Ammon's horn (tissue), 1 donor: ENCODE measurements at places on chromosomes 6 and 20.

DNA sequence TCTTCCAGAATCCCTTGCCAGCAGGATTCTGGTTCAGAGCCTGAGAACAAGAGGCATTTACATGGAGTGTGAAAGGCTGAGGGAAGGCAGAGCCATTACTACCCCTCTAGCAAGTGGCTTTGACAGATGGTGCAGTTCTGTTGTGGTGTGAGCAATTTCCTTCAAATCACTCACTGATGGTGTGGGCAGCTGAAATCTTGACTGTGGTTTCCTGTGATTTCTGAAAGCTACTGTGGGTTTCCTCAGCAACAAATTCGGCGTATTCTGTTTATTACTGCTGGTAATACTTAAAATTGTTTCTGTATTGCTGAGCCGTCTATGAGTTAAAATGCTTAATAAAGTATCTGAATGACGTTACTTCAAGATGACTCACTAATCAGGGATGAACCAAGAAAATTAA lies 181.5 kb upstream of the TCF21 start:
- DNase-seq, result peak; percentile 40

- no peak for DNase-seq
These were observed 110.0 kb downstream of the DHX35 start for GRCh38 chr20:39072132-39072531.

DNA sequence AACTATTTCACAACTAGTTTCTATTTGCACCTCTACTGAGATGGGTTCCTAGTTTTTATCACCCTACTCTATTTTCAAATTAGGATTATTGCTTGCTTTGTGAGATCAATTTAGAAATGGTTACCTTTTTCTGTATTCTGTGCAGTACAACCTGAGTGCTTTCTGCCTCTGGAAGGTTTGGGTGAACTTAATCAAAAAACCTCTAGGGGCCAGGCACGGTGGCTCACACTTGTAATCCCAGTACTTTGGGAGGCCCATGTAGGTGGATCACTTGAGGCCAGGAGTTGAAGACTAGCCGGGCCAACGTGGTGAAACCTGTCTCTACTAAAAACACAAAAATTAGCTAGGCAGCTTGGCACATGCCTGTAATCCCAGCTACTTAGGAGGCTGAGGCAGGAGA lies 63.3 kb downstream of the SCAF8 start:
- DNase-seq, result no peak

DNA sequence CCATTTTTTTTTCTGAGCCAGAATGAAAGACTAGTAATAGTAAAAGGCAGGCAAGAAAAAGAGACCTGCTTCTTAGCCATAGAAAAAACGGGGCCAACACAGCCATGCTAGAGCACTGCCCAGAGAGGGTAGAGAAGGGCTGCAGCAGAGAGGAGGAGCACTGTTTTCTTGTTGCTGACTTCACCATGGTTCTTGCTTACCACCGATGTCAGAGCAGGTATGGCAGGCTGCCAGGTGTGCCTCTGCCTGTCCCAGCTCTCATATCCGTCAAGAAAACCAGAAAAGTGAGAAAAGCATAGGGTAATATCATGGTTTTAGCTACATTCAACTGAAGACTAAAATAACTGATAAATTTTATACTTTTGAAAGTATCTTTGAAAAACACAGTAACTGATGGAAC lies 60.7 kb downstream of the DTNBP1 start:
- no peak for DNase-seq

- DNase-seq, result no peak
These were observed 127.9 kb upstream of the TOP1 start for GRCh38 chr20:40900666-40901215.

DNA sequence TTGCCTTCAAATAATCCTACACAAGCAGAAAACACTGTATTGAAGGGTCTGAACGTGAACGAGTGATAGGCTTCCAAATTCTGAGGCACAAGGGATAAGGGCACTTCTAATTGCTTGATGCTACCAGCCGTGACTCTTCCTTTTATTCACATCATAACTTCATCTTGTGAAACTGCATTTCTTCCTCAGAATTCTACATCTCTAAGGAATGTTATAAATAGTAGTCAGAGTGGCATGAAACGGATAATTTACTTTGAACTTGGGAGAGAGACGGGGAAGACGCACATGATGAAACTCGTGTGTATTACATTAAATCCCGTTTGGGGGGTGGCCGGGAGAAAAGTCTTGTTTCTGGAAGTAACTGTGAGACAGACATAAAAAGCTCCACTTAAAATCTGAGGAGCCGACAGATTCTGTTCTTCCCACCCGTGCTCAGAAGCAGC lies 754 bp downstream of the HDDC2 start:
- no peak for DNase-seq

- no peak for DNase-seq
These were observed 222.8 kb upstream of the RUNX2 start for GRCh38 chr6:45105170-45105820.

- DNase-seq, result no peak
These were observed 13.5 kb downstream of the HLA-A start for GRCh38 chr6:29955783-29956182.

DNA sequence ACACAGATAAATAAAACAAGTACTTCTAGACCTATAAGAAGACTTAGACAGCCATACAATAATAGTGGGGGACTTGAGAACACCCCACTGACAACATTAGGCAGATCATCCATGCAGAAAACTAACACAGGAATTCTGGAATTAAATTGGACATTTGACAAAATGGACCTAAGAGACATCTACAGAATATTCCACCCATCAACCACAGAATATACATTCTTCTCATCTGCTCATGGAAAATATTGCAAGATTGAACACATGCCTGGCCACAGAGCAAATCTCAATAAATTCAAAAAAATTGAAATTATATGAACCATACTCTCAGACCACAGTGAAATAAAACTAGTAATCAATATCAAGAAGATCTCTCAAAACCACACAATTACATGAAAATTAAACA lies 44.3 kb upstream of the KIAA1586 start:
- DNase-seq, result no peak

DNA sequence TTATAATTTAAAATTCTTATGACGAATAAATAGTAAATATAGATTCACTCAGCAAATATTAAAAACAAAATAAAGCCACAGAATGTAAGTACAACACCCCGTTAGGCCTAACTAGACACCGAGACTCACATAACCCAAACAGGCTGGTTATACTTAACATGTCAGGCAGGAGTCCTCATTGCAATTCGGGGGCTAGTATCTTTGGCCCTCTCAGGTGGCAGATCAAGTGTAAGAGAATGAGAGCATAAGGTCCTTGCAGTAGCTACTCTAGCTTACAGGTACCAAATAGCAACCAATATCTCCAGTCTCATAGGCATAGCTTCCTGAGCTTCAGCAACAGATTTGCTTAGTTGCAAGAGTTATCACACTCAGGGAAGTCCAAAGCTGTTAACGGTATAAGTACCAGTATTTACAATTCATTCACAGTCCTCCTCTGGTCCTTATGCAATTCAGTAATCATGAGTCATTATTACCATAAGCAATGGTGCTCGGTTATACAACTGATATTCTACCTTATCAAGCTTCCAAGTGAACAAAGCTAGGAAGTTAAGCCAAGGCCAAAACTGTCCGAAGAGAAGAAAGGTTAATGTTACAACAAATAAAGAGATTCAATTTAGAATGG lies 20.1 kb downstream of the REV3L start:
- no peak for DNase-seq

GRCh38 chr20:47723322-47723721 lies 62.0 kb downstream of the SULF2 start:
- DNase-seq, result no peak

- no peak for DNase-seq
These were observed 286.3 kb downstream of the BTBD9 start for GRCh38 chr6:38353310-38354036.

- no peak for DNase-seq
These were observed 7.1 kb downstream of the IP6K3 start for GRCh38 chr6:33739571-33739970.

DNA sequence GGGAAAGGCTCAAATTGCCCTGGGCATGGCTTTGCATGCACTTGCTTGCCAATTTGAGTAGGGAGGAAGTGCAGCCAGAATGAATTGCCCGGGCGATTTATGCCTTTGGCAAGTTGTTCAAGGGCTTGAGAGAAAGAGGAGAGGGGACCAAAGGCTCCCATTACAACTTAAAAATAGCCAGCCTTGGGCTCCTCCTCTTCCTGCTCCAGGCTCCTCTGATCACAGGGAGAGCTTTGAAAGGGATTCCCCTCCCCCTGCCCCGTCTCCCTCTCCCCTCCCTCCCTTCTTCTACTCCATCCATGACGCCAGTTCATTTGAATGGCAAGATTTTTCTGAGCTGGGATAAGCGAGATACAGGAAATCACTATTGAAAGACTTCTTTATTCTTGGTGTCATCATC lies 304.9 kb upstream of the JAG1 start:
- DNase-seq, result peak; percentile 7

DNA sequence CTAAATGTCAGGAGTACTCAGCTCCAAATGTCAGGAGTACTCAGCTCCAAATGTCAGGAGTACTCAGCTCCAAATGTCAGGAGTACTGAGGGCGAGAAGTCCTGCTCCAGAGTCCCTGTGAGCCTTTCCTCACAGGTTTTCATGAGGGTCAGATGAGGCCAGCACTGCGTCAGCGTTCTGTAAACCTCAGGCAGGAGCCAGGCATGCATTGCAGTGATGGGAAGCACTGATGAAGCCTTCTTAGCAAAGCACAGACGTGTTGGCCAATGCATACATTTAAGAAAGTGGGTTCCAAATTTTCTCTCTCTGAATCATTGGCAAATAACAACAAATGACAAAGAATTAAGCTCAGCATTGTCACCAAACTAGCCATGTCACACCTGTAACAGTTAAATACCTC lies 254.9 kb downstream of the ZNF217 start:
- no peak for DNase-seq

- no peak for DNase-seq
These were observed 41.1 kb upstream of the CAP2 start for GRCh38 chr6:17352302-17352701.

DNA sequence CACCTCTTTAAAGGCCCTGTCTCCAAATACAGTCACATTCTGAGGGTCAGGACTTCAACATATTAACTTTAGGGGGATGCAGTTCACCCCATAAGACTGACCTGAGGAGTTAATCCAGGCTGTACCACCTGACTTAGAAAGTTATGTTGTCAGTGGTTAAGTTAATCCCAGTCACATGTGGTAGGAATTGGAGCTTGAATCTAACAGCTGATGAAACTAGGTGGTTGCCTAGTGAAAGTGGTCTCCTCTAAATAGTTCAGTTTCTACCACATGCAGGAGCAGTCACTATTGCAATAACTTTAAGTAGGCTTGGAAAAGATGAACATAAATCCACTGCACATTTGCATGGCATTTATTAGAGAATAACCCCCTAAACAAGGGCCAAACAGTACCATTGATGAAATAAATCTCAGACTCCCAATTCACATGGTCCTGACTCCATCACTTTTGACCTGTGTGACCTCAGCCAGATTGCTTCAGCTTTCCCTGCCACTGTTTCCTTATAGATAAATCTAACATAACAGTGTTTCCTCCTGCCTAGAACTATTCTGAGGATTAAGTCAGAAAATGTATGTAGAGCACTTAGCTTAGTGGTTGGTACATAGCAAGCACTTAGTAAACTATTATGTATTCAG lies 20.1 kb downstream of the SAMD5 start:
- DNase-seq, result no peak

- DNase-seq, result no peak
These were observed 558.2 kb upstream of the CITED2 start for GRCh38 chr6:139932671-139933070.

- no peak for DNase-seq
These were observed 1.4 kb downstream of the METTL24 start for GRCh38 chr6:110356778-110357177.

DNA sequence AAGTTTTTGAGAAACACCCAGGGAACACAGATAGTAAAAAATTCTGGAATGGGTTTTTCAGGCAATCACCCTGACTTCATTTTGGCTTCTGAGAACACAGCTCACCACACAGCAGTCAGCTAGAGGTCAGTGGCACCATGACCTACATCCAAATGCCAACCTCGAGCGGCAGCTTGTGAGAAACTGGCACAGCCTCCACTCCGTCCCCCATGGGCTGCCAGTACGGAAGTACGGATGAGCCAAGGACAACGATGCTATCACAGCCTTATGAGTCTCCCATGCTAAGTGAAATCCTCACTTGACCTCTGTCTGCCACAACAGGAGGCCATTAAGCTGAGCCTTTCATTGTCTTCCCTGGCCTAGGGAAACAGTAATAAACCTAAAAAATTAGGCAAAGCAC lies 32.0 kb downstream of the KIF16B start:
- DNase-seq, result peak; percentile 17

- no peak for DNase-seq
These were observed 54.7 kb downstream of the TRAF3IP2 start for GRCh38 chr6:111550953-111551352.

- DNase-seq, result no peak
These were observed 1217.7 kb downstream of the EPHA7 start for GRCh38 chr6:92201618-92202017.

- DNase-seq, result no peak
These were observed 726.0 kb upstream of the GJE1 start for GRCh38 chr6:141406761-141407160.

DNA sequence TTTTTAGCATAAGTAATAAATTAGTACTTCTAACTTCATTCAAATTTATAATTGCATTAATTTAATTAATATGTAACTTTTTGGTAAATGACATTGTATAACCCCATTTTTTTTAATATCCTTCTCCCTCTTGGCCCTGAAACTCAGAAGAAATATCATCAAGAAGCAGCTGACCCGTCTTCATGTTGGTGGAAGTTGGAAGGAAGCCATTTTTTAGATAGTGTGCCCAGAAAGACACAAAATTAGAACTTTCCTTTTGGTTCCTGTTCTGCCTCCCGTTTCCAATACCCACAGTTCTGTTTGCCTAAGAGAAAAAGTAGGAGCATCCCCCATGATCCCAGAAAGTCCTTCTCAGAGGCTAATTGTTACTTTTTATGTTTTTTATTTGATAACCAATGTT lies 65.5 kb downstream of the PLCB4 start:
- no peak for DNase-seq

DNA sequence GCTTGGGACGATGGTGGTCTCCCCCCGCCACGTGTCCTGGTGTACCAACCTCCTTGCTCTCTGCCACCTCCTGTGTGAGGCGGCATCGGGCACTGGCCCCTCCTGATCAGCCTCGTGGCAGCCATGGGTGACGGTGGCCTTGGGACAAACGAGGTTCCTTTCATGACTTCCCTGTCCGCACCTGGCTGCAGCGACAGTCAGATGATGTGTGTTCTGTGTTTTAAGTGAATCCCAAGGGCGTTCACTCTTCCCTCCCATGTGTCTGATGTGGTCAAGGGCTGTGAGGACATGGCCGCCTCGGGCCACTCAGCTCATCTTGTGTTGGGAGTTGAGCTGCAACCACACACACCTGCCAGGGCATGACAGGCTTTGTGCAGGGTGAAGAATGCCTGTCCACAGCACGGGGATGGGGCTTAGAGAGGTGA lies 30.4 kb upstream of the PCMTD2 start:
- DNase-seq, result no peak

DNA sequence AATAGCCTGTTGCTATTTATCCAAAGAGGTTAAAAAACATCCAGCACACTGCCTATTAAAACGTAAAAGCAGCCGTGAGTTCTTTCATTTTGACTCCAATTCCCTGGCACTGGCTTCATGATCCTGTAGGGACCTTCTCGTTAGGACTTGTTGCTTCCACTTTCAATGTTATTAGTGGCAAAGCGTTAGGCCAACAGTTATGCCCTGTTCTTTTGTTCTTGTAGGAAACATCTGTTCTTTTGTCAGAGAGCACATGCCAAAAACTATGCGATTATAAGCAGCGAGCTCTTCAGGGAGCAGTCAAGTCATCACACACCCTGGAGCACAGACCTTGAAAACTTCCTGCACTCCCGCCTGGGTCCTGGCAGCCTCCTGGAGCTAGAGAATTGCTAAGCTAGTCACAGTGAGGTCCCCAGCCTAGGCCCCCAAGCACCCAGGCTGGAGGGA lies 609.5 kb upstream of the ARID1B start:
- no peak for DNase-seq
